ENCODE measurements at places on chromosomes 11 and 22. TPM values are rescaled to one million over a fixed set of nuclear protein-coding genes. Genes with fewer than 3 reads are reported as not detected.

Gene REXO2
- 117 TPM for total RNA-seq

Gene POU2AF3
- 0.73 TPM for total RNA-seq

Gene GLYATL1B
- total RNA-seq, result not detected

Gene CLMP
- 15.2 TPM for total RNA-seq

Gene AHNAK
- 188 TPM for total RNA-seq

Gene OR2AT4
- total RNA-seq, result not detected

Gene SAA4
- not detected for total RNA-seq

Gene MRGPRX3
- total RNA-seq, result not detected

Gene ARHGEF17
- total RNA-seq, result 11.5 TPM

Gene HBG1
- not detected for total RNA-seq

Gene CCDC82
- 19.0 TPM for total RNA-seq

Gene CDC42BPG
- 1.0 TPM for total RNA-seq

Gene TBX10
- not detected for total RNA-seq

Gene NXPE4
- total RNA-seq, result not detected

Gene CARD18
- total RNA-seq, result not detected

Gene CLTCL1
- 5.0 TPM for total RNA-seq

Gene KRTAP5-10
- total RNA-seq, result not detected

Gene ZBTB16
- total RNA-seq, result not detected

Gene P2RY2
- total RNA-seq, result 11.4 TPM

Gene PLAAT4
- 2.2 TPM for total RNA-seq

Gene RANGAP1
- 99.5 TPM for total RNA-seq

Gene CHRNA10
- 0.78 TPM for total RNA-seq

Gene APOA5
- not detected for total RNA-seq

Gene LRRC74B
- total RNA-seq, result not detected

Gene TSGA10IP
- total RNA-seq, result not detected

Gene C11orf98
- total RNA-seq, result 125 TPM

Gene PKNOX2
- not detected for total RNA-seq

Gene NRIP3
- 0.81 TPM for total RNA-seq

Gene KCTD17
- 20.3 TPM for total RNA-seq

Gene INPP5J
- 0.78 TPM for total RNA-seq

Gene FAU
- 1,010 TPM for total RNA-seq

Gene KDM4D
- 0.45 TPM for total RNA-seq

Gene TECTA
- 0.08 TPM for total RNA-seq

Gene DUSP18
- total RNA-seq, result 4.6 TPM

Gene MUC5B
- total RNA-seq, result 2.7 TPM

Gene BTBD18
- not detected for total RNA-seq

Gene SNX15
- 22.1 TPM for total RNA-seq

Gene NCF4
- not detected for total RNA-seq

Gene XNDC1N
- 3.4 TPM for total RNA-seq

Gene AGBL2
- total RNA-seq, result 1.7 TPM

Gene MUC2
- 0.50 TPM for total RNA-seq

Gene RHOD
- total RNA-seq, result 51.6 TPM

Gene TALDO1
- 423 TPM for total RNA-seq

Gene TESMIN
- 5.9 TPM for total RNA-seq

Gene ACR
- not detected for total RNA-seq

Gene UPB1
- not detected for total RNA-seq

Gene SYNGR1
- 7.9 TPM for total RNA-seq

Gene C11orf86
- total RNA-seq, result 73.3 TPM

Gene ZNF280B
- 1.3 TPM for total RNA-seq

Gene ATG2A
- 25.1 TPM for total RNA-seq

Gene MOV10L1
- total RNA-seq, result not detected

Gene CRYAB
- 6.0 TPM for total RNA-seq
